M059J (cell line): ENCODE measurements at places on chromosomes 16 and 17.

GRCh38 chr17:76644995-76645394 lies 1.4 kb upstream of the ST6GALNAC1 start:
- DNase-seq = no peak

GRCh38 chr17:59796785-59797205 lies 89.3 kb downstream of the VMP1 start:
- no peak for DNase-seq

- no peak for DNase-seq
These were observed 57.4 kb downstream of the SYNRG start for GRCh38 chr17:37551788-37552187.

DNA sequence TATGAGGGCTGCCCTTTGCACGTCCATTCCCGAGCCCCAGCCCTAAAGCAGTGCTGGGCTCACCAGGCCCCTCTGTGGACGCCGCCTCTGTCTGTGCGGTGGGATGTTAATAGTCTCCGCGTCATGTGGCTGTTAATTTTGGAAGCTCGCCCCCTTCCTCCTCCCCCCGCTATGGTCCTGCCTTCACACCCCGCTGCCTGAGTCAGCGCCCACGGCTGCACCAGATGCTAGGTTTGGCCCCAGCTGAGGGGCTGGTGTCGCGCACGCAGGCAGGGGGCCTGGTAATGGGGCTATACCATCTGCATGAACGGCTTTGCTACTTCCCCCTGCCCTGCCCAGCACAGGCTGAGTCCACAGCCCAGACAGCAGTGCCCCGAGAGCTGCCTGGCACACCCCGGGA lies 4.1 kb upstream of the SSTR5 start:
- DNase-seq = no peak

DNA sequence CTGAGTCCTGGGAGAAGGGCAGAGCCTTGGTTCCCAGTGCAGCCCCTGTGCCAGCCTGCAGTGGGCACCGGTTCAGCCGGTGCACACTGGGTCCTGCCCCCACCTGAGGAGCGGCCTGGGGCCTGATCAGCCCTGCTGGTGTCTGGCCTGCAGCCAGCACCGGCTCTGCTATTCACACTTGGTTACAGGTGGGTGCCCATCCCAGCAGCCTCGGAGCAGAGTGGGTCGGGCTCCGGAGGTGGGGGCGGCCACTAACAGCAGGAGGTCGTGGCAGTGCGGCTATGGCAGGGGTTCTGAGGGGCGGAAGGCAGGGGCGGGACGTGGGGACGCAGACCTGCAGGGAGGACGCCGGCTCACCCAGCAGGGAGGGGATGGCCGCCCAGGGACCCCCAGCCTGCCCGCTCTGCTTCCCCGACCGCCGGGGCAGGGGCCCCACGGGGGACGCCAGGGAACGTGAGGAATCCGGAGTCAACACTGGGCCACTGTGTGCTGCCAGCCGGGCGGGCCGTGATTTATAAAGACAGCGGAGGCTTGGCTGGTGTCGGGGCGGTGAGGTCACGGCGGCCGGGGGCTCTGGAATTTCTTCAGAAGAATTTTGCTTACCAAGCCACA lies 20.3 kb downstream of the METRNL start:
- peak; percentile 34 for DNase-seq

- no peak for DNase-seq
These were observed 18.6 kb upstream of the SPN start for GRCh38 chr16:29644338-29644857.

- DNase-seq = peak; percentile 72
These were observed 849 bp upstream of the SOX15 start for GRCh38 chr17:7590743-7591142.

GRCh38 chr16:54015147-54015546 lies 271.4 kb downstream of the IRX3 start:
- no peak for DNase-seq

- DNase-seq = no peak
These were observed 518.2 kb upstream of the GOT2 start for GRCh38 chr16:59252317-59252716.

DNA sequence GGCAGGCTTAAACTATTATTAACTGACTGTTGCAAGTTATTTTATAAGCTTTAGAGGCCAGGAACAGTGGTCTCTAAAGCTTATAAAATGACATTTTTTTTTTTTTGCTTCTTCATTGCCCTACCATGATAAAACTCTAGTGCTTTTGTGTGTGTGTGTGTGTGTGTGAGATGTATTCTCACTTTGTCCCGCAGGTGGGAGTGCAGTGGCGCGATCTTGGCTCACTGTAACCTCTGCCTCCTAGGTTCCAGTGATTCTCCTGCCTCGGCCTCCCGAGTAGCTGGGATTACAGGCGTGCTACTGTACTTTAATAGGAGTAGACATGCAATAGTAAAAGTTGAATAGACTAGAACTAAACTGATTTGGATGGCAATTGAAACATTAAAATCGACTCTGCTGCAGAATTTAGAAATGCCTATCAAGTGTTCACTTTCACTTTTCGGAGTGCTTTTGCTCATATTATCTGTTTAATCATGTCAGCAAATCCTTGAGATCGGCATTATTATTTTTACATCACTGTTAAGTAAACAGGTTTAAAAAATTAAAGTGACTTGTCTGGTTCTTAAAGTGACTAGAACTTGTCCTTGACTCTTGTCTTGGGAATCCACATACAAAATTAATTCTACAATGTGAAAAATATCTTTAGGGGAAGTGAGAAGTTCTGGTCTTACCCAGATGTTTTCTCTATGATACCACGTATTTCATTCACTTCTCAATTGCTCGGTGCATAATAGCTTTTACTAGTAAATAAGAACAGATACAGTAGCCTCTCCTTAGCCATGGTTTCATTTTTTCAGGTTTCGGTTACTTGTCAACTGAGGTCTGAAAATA lies 8.4 kb upstream of the PCTP start:
- no peak for DNase-seq

DNA sequence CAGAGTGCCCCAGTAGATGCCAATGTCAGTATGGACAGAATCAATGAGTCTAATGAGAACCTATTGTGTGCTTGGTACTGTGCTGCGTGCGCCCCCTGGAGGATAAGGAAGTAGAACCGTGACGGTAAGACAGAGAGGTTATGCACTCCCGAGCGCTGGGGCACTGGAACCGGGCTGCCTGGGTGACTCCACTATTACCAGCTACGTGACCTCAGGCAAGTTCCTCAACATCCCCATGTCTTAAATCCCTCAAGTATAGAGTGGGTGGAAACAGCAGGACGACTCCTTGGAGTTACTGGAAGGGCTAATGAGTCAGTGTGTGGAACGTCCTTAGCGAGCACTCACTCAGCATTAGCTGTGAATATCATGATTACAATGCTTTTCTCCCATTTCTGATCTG lies 16.2 kb downstream of the CHST4 start:
- peak; percentile 40 for DNase-seq

- no peak for DNase-seq
These were observed 21.2 kb downstream of the SYCE1L start for GRCh38 chr16:77220427-77220826.

DNA sequence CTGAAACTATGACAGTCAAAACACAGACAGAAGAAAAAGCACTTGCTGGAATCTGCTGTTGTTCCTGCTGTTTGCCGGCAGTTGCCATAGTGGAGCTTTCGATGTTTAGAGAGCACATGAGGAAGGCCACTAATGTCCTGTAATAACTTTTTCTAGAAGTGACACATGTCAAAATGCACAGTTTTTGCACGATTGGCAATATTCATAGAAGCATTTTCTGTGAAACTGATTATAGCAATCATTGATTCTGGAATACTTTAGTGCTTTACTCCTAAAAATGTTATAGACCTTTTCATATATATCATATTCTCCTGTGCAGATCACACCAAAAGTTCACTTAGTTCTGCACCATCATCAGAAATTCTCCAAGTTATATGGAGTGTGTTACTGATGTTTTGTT lies 407.0 kb upstream of the SOX9 start:
- no peak for DNase-seq

GRCh38 chr17:12485361-12485906 lies 180.3 kb upstream of the MYOCD start:
- DNase-seq = peak; percentile 66

DNA sequence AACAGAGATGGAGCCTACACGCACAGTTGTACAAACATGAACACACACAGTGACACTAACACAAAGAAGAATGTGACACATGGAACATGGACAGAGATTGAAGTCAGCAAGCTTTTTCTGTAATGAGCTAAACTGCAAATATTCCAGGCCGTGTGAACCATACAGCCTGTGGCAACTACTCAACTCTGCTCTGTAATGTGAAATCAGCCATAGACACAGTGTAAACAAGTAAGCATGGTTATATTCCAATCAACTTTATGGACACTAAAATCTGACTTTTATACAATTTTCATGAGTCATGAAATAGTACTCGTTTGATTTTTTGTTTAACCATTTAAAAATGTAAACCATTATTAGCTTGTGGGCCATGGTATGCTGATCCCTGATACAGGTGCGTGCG lies 120.2 kb downstream of the SMG6 start:
- no peak for DNase-seq

DNA sequence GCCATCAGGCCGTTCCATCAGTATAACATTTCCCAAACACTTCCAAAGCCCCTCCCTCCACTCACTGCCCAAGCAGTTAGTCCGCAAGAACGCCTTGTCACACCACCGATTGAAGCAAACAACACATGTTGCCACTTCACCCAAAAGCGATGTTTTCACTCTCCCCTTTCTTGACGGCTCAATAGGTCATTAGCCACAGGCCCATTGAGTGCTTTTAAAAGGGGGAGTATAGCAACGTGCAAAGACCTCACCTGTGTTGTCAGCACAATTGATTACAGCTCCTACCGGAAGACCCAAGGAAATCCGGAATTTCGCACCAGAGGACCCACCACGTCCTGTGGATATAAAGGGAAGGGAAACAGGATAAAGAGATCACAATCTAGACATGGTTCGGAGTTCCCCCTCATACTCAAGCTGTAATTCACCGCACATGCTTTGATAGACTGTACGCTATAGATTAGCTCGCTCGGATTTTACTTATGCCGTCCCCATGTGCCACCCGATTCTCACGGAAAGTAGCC lies 690 bp downstream of the RPL23 start:
- DNase-seq = no peak

DNA sequence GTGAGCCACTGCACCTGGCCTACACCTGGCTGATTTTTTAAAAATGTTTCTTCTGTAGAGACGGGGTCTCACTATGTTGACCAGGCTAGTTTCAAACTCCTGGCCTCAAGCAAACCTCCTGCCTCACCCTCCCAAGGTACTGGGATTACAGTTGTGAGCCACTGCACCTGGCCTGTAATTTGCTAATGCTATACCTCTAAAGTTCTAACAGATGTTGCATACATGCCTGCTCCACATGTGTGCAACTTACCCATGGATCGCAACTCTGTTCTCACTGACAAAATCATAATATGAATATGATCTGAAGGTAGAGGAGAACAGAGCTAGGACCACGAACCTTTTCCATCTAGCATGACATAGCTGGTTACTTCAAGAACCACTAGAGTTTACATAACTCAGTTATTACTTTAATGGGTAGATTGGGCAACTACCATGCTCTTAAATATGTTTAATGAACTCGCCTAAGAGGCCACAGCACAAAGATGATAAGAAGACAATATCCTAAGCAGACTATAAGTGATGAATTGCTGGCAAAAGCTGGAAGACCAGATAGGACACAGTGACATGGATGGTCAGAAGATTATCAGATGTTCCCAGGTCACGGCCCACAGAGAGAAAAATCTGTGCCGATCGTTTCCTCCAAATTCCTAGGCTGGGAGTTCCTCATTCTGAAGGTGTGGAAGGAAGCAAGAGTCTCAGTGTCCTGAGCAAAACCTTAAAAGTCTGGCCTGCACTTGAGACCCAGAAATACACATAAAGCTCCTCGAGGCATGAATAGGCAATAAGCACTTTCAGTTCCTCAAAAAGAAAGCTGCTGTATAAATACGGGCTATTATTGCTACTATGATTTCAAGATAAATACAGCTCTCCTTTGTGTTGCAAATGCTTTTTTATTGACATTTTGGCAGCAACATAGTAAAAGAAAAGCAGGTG lies 53.6 kb upstream of the ICAM2 start:
- no peak for DNase-seq

- peak; percentile 92 for DNase-seq
These were observed 7.9 kb downstream of the NAT9 start for GRCh38 chr17:74768069-74768762.

DNA sequence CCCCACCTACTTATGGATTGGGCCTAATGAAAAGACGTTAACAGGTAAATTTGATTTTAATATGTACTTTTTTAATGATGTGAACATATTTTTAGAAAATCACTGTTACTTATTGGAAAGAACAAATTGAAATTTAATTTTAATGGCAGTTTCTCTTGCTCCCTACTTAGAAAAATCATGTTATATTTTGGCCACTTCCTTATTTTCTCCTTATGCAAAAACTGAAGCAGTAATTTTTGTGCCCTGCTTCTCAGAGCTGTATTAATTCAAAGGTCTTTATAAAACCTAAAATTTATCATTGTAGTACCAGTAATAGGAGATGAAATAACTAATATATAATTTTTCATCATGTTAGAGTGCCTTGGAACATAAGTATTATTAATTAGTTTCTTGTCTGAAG lies 2.8 kb downstream of the ZPBP2 start:
- DNase-seq = no peak

DNA sequence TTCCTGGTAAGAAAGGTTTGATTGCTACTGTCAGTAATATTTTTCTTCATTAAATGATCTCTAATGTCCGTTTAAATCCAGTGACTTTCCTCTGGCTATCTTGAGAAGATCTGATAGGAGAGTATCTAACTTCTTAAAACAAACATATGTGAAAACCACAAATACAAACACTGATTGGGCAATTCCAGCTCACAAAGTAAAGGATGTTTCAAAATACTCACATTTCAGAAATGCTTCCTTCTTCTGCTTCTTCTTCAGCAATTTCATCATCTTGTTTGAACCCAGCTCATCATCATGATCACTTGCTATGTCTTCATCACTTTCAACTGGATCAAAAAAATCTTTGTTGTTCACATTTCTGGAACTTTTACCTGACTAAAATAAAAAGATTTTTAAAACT lies 64.3 kb upstream of the RBL2 start:
- DNase-seq = no peak

DNA sequence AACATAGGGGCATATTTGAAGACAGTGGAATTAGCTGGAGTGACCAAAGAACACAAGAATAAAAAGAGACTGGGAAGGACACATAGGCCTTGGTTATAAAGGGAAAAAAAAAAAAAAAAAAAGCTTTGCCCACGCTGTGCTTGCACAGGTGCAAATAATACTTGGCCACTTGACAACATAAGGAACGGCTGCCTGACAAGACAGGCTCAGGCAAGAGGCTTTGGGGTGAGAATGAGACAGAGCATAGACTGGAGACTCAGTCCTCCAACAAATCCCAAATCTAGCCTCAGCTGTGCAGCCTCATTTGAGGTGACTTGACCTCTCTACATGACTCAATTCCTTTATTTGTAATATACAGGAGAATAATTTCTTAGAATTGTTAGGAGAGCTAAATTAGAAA lies 332.8 kb upstream of the DYNLRB2 start:
- DNase-seq = no peak
